GM20000 (cell line): ENCODE measurements at places on chromosomes 2 and 18.

DNA sequence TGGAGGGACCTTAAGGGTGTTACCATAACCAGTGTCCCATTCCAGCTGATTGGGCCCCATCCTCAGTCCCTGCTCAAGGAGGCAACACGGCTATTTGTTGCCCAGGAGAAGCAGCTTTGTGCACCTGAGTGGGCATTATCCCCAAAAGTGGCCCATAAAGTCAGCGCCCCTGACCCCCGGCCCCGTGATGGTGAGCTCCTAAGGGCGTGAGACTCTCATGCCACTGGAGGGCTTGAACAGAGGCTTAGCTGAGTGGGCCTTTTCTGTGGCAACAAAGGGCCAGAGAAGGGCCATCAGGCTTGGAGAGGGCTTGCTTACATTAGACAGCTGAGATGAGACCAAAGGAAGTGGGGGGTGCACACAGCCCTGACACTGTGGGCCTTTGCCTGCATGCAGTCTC lies 99.2 kb upstream of the RAB6C start:
- no peak for DNase-seq

DNA sequence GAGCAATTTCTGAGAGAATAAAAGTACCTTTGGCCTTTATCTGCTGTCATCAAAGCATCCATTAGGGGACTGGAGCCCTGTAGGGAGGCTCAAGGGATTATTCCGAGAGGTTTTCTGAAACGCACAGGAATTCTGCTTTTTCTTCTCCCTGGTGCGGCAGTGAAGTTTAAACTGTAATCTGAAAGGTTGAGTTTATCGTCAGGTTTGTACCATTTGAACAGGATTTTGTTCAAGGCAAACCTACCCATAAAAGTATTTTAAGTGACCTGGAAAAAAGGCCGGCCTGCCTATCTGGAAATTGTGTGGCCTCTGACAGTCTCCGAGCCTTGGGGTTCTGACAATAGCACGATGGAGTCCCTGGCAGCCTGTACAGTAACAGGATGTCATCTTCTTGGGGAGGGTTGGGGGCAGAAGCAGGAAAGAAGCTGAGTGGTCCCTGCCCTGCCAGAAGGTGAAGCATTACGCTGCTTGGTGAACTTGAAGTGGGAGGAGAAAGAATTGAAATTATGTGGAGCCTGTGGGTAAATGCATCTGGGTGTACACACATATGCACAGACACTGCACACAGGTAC lies 272.0 kb downstream of the CYRIA start:
- DNase-seq = no peak

DNA sequence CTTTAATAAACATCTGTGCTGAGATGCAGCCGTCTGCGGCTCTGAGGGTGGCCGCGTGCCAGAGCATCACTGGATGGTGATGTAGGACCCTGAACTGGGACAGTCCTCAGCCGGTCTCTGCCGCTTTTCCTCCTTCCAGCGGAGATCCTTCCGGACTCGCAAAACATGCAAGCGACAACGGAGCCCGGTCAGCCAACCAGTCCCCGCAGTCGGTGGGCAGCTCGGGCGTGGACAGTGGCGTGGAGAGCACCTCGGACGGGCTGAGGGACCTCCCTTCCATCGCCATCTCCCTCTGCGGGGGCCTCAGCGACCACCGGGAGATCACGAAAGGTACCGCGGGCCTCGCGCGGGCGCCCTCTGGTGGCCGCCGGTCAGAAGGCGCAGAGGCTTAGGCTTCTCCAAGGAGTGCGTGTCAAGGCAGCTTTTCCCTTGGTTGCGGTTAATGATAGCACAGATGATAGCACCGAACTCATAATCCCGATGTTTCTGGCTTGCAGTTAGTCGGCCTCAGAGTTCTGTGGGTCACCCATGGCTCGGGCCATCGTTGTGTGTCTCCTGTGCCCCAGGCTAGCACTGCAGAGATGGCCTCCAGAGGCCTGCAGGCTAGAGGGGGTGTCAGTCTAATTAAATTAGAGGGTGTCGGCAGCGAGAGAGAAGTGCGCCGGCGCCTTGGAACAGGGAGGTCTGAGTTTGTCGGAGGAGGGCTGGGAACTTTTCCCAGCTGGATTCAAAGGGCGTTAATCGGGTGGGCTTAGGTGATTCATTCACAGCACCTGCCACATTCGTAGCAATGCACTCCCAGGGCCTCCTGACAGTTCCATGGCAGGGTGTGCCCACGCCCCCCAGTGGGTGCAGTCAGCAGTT lies 38.5 kb downstream of the LPIN1 start:
- peak; percentile 72 for DNase-seq

DNA sequence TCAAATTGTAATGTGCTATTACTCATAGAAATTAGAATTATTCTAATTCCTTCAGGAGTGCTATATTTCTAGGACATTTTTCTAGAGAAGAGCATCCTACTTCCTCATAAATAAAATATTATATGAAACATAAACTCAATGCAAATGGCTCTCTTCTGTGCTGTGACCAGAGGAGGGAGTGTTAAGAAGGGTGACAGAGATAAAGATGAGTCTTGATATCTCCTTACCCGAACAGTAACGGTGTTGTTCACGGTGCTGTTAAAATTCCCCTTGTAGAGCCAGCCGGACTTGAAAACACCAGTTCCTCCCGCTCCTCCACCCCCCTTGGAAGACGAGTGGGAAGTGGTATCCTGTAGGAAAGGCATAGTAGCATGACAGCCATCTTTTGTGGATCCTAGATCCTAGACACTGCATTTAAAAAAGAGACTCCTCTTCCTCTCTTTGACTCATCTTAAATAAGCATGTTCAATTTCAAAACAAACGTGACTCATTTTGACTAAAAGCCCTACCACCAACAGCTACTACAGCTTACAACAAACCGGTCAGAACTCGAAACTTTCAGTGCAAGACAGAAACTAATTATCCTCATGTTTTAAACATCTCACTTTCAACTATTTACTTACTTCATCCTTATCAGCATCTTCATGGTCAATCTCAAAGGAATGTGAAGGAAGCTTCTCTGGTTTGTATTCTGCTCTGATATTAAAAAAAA lies 156.3 kb downstream of the DOCK10 start:
- peak; percentile 30 for DNase-seq

DNA sequence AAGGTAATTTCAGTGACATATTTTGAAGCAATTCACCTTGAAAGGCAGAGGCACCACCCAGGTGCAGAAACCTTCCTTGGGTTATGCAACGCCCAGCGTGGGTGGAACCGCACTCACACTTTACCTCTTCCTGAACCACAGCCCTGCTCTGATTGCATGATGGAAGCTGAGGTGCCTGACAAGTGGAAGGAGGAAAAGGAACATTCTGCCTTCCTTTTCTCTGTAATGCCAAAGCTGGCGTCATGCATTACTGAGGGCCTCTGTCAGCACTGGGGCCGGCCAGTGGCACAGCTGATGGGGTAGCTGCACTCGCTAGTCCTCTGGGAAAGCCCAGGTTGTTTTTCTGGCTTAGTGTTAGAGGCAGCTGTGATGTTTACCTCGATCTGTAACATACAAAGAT lies 266.5 kb downstream of the NEDD4L start:
- DNase-seq = no peak

DNA sequence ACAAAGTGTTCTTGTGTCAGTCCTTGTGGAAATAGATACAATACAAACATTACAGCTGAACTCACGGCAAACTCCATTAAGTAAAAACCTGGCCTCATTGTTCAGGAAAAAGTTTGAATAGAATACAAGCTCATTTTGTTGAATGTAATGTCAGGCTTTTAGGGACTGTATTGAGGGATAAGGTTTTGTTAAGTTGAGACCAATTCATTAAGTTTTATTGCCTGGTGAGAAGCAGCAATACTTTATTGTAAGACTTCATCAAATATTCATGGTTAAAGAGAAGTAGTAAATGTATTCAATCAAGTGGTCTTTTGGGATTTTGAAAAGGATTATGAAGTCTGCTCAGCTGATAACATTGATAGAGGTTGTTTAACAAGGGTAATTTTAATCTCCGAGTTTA lies 35.4 kb upstream of the METAP1D start:
- DNase-seq = no peak

GRCh38 chr2:239917125-239917956 lies 107.8 kb downstream of the NDUFA10 start:
- no peak for DNase-seq

DNA sequence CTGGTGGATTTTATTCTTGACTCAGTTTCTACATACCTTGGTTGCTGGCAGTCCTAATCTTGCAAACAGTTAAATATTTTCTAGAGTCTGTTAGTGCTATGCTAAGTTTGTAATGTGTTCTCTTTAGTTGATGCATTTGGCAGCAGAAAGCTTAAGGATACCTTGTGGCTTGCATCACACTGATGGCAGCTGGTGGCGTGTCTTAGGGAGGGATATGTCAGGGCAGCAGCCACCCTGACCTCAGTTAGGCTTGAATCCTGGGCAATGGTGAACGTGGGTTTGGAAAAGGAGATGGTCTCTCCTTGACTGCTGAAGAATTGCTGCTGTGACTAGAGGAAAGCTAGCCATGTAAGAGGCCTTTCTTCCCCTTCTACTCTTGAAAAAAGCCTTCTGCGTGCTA lies 4.2 kb downstream of the IAH1 start:
- DNase-seq = no peak

- DNase-seq = no peak
These were observed 49.7 kb downstream of the TSN start for GRCh38 chr2:121804997-121805765.
